ENCODE measurements at places on chromosomes 1 and 21.

DNA sequence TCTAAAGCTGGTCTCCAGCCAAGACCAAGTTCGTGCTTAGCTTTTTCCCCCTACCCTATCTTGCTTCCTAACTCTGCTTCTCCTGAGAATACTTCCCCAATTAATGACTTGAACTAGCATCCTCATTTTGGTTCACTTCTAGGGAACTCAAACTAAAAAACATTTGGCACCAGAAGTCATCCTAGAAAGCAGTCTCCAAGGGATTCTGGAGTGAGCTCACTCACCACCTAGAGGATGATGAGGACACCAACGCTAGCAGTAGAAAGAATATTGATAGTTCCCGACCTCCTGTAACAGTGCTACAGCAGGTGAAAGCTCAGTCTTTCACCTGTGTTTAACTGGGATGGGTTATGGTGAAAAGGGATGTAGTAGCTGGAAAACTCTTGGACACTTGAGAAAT, 4.7 kb upstream of the PSMB2 start:
- DNase-seq, result no peak

- DNase-seq, result peak; percentile 34
Observed at GRCh38 chr1:111813440-111814304, 58.0 kb downstream of the DDX20 start.

GRCh38 chr1:61284936-61285335, 202.6 kb downstream of the NFIA start:
- DNase-seq, result no peak

GRCh38 chr1:185317886-185318310, 855 bp upstream of the IVNS1ABP start:
- DNase-seq, result peak; percentile 78

- DNase-seq, result no peak
Observed at GRCh38 chr1:181846001-181846645, 215.4 kb downstream of the ZNF648 start.

- no peak for DNase-seq
Observed at GRCh38 chr1:61293986-61294504, 211.7 kb downstream of the NFIA start.

DNA sequence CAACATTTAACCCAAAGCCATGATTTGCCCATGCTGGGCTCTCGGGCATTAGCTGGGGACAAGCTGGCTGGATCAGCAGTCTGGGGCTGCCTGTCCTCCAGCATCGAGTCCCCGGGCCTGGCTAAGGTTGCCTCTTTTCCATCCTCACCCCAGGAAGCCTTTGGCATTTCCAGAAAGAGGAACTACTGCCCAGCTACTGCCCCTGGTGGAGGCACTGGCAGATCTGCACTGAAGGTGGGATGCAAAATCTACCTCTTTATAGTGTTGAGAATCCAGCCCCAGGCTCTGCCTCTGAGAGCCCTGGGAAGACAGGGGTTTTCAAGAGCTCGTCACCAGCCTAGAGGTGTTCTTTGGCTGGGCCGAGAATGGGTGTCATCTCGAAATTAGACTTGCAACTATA, 635.9 kb downstream of the MATN1 start:
- DNase-seq, result peak; percentile 16

DNA sequence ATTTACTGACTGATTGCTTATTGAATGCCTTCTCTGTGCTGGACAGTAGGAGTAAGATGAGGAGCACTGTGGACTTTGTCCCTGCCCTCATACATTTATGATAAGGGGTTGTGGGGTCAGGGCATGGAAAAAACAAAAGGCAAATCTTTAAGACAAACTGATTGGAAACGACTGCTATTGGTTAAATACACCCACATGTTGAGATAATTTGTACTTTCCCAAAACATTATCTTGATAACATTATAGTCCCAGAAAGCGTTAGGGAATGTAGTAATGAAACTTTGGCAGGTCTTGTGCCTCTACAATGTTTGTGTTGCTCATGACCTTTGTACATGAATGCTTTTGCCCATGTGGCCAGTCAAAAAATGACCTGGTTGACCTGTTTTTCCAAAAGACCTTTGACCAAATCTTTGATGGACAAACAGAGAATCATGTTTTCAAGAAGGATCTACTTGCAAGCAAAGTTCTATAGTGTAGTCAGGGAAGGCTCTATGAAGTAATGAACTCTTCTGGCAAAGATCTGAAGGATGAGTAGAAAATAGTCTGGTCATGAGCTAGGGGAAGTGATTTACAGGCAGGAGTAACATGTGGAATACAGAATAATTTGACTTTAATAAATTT, 50.9 kb downstream of the LEPR start:
- DNase-seq, result no peak

- no peak for DNase-seq
Observed at GRCh38 chr1:198496216-198497143, 44.0 kb downstream of the ATP6V1G3 start.

GRCh38 chr1:189524501-189524900, 953.2 kb downstream of the BRINP3 start:
- DNase-seq, result no peak

- no peak for DNase-seq
Observed at GRCh38 chr21:26804895-26805609, 40.2 kb downstream of the ADAMTS1 start.

- no peak for DNase-seq
Observed at GRCh38 chr1:47951545-47952235, 45.5 kb downstream of the TRABD2B start.

DNA sequence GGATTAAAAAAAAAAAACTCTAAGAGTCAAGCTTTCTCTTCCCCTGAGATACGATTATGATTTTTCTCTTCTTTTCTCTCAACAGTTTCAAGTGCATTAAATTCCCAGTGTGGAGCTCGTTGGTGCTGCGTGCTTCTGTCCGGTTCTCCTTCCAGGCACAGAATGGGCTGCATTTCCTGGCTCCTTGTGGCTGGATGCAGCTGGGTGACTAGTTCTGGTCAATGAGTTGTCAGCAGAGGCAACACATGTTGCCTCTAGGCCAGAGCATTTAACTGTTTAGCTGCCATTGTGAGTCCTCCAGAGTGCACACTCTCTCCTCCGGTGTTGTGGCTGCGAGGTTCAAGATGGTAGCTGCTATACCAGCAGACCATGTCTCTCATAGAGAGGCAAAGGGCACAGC, 312.9 kb downstream of the RRAGC start:
- DNase-seq, result no peak

GRCh38 chr1:150619576-150620509, 9.6 kb downstream of the ENSA start:
- DNase-seq, result peak; percentile 58

- no peak for DNase-seq
Observed at GRCh38 chr1:114260805-114261484, 107.3 kb upstream of the SYT6 start.

DNA sequence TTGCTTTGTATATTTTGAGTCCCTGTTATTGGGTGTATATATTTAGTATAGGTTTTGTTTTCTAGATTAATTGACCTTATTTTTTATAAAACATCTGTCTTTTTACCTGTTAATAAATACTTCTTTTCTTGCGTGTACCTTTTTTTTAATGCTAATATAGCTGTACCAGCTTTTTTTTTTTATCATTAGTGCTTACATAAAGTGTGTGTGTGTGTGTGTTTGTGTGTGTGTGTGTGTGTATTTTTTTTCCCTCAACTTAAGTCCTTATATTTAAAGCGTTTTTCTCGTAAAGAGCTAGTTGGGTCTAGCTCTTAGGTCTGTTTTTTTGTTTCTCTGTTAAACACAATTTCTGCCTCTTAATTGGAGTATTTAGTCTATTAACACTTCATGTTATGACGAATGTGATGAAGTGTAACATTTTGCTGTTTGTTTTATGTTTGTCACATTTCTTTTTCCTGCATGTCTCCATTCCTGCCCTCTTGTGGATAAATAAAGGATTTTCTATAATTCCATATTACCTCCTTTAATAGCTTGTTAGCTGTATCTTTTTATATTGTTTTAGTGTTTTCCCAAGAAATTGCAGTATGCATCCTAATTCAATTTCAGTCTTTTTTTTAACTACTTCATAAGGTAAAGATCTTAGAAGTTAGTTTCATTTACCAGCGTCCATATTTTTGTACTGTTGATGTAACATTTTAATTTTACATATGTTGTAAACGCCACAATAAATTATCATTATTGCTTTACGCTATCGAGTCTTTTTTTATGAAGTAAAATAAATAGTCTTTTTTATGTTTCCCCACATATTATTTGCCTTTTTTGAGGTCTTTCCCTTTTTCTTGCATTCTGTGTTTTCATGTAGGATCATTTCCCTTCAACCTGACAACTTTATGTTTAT, 4.3 kb downstream of the PRMT2 start:
- no peak for DNase-seq

DNA sequence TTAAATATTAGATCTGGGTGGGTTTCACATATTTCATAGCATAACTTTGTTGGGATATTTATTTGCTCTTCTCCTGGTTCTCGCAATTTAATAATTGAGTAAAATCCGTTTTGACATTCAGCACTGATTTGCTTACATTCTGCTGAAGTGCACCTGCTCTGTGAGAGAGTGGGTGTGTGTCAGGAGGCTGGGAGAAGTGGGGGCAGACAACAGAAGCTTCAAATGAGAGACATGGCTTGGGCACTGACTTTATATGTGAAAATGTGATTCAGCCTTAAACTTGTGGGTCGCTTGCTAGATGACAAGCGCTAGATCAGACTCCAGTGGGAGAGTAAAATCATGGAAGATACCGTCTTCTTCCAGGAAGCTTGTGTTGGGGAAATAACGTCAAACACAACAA, 32.4 kb upstream of the KCNA2 start:
- no peak for DNase-seq

DNA sequence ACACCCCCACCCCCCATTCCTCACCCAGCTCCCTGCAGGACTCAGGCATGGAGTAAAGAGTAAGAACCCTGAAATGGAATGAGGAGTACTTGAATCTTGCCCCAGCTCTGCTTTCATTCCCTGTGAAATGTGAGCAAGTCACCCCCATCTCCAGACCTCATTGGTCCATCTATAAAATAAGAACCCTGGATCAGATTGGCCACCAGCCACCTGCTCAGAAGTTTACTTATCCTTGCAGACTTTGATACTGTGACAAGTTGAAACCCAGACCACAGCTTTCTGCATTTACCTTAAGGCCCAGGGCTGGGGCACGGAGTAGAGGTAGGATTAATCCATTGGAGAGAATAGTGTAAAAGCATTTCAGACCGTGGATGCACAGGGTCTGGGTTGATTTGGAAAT, 2.2 kb downstream of the KISS1 start:
- DNase-seq, result no peak

- DNase-seq, result no peak
Observed at GRCh38 chr1:14061722-14062121, 361.7 kb downstream of the PRDM2 start.

- no peak for DNase-seq
Observed at GRCh38 chr1:14968251-14968851, 185.2 kb upstream of the TMEM51 start.
